ENCODE measurements at places on chromosomes 5 and 9. TPM values are rescaled to one million over a fixed set of nuclear protein-coding genes. Genes with fewer than 3 reads are reported as not detected.

The SNCB gene
- not detected for total RNA-seq

The FGF1 gene
- total RNA-seq = not detected

The ANKRD18B gene
- total RNA-seq = 2.4 TPM

The OLFML2A gene
- total RNA-seq = not detected

The ASPN gene
- not detected for total RNA-seq

The NEK6 gene
- total RNA-seq = 3.3 TPM

The ACTL7A gene
- not detected for total RNA-seq

The STPG3 gene
- not detected for total RNA-seq

The MYOZ3 gene
- not detected for total RNA-seq

The ZNF300 gene
- 0.54 TPM for total RNA-seq

The JADE2 gene
- total RNA-seq = 104 TPM

The NPR2 gene
- 10.4 TPM for total RNA-seq

The HTR1A gene
- not detected for total RNA-seq

The NLN gene
- total RNA-seq = 7.9 TPM
